ENCODE measurements at places on chromosomes 3 and 15.

GRCh38 chr15:85047271-85047948 is 65.8 kb downstream of the PDE8A start:
- DNase-seq, result peak; percentile 99

GRCh38 chr3:32387512-32387911 is 4.1 kb upstream of the CMTM7 start:
- no peak for DNase-seq

DNA sequence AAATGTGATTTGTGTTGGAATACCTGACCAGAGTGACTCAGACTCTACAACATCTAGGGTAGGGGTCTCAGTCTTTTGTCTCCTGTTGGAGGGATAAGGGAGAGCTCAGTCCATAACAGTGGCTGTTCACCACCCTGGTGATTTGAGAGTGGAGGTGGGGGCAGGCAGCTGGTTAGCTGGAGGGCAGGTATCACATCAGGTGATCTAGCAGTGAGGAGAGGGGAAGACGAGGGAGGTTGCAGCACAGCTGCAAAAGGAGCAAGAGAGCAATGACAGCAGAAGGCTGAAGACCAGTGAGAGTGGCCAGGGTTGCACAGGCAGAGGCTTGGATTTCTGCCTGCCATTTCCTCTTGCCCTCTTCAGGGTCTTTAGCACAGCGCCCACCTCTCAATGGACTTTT is 38.4 kb downstream of the PLCL2 start:
- no peak for DNase-seq

GRCh38 chr3:55169608-55170072 is 241.8 kb upstream of the LRTM1 start:
- peak; percentile 1 for DNase-seq

DNA sequence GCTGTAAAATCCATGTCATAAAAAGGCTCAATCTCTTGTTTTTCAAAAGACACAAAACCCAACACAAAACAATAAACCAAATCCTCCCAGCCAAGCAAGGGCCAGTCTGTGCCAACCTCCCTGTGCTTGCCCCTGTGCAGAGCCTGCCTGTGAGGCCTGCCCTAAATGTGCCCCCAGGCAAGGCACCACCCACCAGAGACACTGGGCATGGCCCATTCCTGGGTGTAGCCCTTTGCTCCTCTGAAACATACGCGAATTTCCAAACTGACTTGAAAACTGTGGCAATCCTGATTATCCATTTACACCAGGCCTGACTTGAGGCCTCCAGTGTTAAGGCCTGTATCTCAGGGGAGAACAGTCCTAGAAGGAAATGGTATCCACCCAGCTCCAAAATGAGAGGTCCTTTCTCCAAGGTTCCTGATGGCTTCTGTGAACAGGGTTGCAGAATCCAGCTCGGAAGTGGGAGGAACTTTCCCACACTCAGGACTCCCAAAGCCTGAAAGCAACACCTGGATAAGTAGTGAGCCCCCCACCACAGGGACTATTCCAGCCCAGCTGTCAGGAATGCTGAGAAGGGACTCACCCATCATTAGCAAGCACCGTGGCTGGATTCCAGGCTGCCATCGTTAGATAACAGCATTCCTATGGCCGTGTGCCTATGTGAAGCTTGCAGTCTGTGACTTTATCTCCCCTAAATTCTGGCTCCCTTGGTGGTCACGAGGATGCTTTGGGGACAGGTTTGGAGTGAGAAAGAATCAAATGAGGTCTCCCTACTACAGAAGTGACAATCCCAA is 61.8 kb downstream of the CACNA2D2 start:
- DNase-seq, result no peak
